ENCODE measurements at places on chromosomes 2 and 18.

DNA sequence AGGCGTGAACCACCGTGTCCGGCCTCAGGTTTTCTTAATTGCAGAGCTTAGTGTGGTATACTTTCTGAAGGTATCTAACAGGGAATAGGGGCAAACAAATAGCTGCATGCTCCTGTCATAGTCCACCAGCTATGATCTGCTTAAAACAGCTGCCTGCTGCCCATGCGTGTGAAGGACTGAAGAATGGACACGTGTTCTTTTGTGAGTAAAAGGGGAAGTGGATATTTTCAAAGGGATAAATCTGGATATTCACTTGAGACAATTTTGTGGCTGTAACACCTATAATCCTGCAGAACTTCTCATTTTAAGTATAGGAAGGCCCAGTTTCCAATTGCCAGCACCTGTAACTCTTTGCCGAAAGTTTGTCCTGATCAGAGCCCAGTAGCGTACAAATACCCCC lies 44.7 kb downstream of the TRPM8 start:
- DNase-seq: no peak

DNA sequence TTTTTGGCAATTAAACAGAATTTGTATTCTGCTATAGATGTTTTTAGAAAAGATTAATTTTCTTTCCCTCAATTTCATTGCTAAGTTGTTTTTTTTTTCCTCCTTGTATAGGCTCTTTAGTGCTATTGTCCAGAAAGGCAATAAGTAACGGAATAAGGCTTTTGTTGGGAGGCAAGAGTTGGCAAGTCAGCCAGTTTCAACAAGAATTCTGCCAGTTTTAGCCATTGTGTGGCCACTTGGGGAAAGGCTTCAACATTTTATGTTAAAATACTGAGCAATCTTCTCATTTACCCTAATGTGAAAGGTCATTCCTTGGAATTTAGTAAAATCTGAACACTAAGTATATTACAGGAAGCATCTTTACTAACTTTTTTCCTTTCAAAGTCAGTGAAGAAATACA lies 9.6 kb downstream of the CALCRL start:
- DNase-seq: no peak

GRCh38 chr2:227717687-227718567 lies at the start of gene SLC19A3:
TSS of gene SLC19A3 (minus strand) at chr2:227718028. CDS start at chr2:227702318, 15,710 bp downstream.
- no peak for DNase-seq

DNA sequence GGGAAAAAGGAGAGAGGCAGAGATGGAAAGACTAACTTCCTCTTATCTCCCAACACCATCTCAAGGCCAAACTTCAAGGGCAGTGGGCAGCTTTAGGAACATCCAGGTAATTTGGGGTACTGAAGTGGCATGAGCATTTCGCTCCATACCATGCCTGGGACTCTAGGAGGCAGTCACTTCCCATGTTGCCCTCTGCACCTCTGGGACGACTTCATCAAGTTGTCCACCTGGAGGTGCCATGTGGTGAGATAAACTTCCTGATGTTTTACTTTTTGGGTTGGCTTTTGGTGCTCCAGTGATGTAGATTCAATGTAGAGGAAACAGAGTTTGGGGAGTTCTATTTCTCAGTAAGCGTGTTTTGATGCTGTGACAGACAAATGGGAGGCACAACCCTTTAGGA lies 56.3 kb upstream of the UPP2 start:
- no peak for DNase-seq

- no peak for DNase-seq
These were observed 37.6 kb downstream of the CCBE1 start for GRCh38 chr18:59659508-59660170.

GRCh38 chr2:42846026-42846425 lies 53.6 kb upstream of the HAAO start:
- DNase-seq: no peak

DNA sequence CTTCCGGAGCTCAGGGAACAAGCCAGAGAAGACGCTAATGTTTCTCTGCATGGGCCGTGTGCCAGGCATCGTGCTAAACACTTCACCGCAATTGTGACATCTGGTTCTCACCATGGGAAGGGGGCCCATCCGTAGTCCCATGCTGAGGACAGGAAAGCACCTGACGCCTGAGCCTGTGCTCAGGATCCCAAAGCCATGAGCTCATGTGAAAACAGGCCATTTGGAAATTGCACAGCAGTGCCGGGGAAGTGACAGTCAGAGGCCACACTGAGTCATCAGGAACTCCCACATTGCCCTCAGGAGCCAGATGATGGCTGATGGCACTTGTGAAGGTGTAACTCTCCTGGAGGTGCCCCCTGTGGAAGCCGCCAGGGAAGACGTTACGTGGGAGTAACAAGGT lies 141.0 kb downstream of the INHBB start:
- DNase-seq: no peak

DNA sequence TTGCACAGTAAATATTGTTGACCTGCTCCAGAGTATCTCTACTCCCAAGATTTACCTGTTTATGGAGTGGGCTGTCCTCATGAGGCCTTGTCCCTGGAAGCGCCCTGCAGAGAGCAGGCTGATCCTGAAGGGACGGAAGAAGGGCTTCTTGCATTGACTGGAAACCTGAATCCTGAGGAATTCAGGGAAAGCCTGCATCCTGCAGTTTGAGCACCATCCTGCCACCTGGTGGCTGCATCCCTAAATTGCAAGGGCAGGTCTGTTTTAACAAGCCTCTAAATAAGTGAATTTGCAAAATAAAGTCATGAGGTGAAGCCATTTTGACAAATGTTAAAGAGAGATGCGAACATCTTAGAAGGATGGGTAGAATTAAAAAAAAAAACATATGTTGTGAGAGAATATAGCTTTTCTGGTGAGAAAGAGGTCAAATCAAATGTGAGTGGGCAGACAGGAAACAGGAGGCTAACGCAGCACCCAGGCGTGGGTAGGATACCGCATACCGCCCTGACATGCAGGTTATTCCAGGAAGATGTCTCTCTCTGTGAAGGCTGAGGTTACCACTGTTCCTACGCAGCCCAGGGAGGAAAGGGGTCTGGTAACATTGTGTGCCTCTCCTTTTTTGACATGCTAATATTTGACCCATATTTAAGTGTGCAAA lies 754.9 kb downstream of the RNF144A start:
- peak; percentile 53 for DNase-seq

DNA sequence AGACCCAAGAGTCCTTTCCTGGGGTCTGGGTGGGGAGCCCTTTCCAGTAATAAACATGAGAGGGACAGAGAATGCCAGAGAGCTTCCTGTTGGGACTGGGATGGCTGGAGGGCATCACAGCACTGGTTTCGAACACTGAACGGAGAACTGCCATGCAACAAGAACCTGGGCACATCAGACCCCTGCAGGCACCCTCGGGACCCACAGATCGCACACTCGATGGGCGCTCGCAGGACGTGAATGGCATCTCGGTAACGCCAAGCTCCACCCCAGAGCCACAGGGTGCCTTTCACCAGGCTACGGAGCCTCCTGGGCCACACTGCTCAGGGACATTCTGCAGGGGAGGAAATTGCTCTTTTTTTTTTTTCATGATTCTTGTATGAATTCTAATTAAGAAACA lies 25.1 kb downstream of the SLC66A2 start:
- no peak for DNase-seq

Data from germinal center (tissue), 1 donor.